Left renal pelvis (tissue), 4 donors: ENCODE measurements at places on chromosomes 16 and 17. TPM values are rescaled to one million over a fixed set of nuclear protein-coding genes. Genes with fewer than 3 reads are reported as not detected.

DNA sequence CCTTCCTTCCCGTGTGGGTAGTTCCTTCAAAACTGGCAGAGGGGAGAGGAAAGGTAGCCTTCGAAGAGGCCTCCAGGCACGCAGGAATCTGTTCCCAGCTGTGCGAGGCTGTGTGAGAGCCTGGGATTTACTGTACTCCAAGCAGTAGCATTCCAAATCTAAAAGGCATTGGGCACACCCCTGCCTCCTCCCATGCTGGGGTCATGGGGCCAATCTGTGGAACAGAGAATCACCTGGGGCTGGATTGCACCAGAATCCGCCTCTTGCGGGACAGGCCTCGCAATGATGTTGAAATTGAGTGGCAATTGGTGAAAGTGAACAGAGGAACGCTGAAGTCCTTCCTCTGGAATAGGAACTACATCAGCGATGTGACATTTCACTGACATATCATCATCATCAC lies 72.5 kb upstream of the IRX3 start:
- DNase-seq, result no peak

KRTAP17-1 gene
- polyA plus RNA-seq, result not detected

- DNase-seq, result no peak
Observed at GRCh38 chr16:24855678-24856077, 9.9 kb downstream of the SLC5A11 start.

GRCh38 chr17:49846938-49847712 lies 744 bp downstream of the TAC4 start:
- no peak for DNase-seq

VAT1L gene
- polyA plus RNA-seq, result 5.4 TPM
